ENCODE measurements at places on chromosomes 16 and 17.

DNA sequence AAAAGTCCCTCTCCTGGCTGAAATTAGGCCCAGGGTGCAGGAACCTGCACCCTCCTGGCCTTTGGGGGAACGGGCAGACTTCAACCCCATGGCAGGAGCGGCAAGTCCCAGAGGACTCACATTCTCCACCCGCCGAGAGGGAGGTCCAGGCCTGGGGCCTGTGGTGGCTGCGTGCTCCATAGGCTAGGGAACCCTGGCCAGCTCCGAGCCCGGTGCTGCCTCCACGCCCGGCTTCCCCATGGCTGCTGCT is 130 bp downstream of the CCDC78 start:
- no peak for DNase-seq

- peak; percentile 29 for DNase-seq
Observed at GRCh38 chr16:46972429-46973206, 856 bp downstream of the DNAJA2 start.

GRCh38 chr17:16423226-16423872 is 8.0 kb downstream of the TRPV2 start:
- DNase-seq, result no peak

DNA sequence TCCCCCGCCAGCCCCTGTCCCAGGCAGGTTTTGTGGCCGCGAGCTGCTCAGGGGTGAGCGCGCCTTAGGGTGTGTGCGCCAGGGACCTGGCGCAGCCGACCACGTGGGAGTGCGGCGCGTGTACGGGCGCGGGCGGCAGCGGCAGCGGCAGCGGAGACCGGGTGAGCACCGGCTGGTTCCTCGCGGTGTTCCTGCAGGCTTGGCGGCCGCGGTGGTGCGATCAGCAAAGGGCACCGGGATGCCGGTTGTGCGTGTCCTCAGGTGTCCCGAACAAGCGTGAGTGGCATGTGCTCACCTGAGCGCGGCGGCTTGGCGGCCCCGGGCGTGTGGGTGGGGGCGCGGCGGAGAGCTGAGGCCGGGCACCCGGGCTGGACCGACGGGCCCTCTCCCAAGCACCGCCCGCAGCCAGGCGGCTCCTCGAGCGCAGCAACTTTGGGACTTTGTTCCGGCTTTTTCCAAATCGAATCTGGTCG is 381 bp upstream of the HSD11B2 start:
- DNase-seq, result no peak

- DNase-seq, result peak; percentile 62
Observed at GRCh38 chr16:88700636-88701482, 5.3 kb downstream of the RNF166 start.

GRCh38 chr16:15517743-15518377 is 83.5 kb downstream of the BMERB1 start:
- no peak for DNase-seq

GRCh38 chr17:2695243-2695960 is 16.2 kb downstream of the CLUH start:
- DNase-seq, result no peak

DNA sequence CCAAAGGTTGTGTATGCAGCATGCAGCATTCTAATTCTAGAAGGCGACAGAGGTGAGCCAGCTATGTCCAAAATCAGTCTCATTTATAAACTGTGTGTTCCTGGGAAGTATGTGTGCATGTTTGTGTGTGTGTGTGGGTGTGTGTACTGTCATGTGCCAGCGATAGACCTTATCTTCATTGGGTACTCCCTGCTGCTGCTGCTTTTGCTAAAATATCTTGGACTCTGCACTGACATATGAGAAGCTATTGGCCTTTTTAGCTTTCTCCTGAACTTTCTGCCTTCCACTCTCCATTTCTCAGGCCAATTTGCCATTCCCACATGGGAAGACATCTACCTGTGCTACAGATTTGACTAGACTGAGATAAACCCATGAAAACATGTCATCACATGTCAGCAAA is 2.0 kb upstream of the LPO start:
- no peak for DNase-seq

- no peak for DNase-seq
Observed at GRCh38 chr16:47538472-47538871, 77.3 kb downstream of the PHKB start.

GRCh38 chr16:85465328-85466303 is 147.5 kb upstream of the GSE1 start:
- peak; percentile 77 for DNase-seq

- no peak for DNase-seq
Observed at GRCh38 chr17:39754958-39755553, 17.3 kb downstream of the GRB7 start.

GRCh38 chr16:75005697-75006096 is 6.9 kb downstream of the ZNRF1 start:
- DNase-seq, result no peak

GRCh38 chr17:320809-321385 is 31.7 kb downstream of the RPH3AL start:
- no peak for DNase-seq

- peak; percentile 95 for DNase-seq
Observed at GRCh38 chr17:28371245-28372202, at the start of gene SARM1. Gene SARM1, plus strand, starts transcription at chr17:28371694. Its CDS starts 339 bp downstream, at chr17:28372033.

DNA sequence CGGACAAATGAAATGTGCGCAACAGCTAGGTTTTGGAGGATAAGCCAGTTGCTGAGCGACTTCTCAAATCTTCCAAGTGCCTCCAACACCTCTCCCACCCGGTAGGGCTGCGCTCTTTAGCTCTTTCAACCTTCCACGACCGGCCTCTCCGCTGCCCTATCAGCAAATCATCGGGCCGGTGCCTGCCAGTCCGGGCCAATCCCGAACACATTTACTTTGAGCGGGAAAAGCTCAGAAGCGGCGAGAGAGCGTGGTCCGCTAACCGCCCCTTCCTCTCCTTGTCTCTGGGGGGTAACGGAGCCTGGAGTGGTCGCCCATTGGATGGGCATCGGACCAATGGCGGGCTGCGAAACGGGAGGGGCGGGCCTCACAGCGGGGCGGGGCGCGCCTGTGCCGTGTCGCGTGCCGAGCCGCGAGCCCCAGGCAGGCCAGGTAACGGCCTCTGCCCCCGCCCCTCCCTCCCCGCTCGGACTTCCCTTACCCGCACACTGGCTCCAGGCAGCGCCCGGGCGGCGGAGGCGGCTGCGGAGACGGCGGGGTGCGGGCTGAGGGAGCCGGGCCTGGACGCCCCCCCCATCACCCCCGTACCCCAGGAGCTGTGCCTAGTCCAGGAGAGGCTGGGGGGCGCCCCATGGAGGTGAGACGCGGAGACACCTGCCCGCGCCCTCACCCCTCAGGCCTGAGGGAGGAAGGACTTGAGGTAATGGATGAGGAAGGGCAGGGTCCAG is at the start of gene MEIOC:
MEIOC (plus strand) TSS at position 486 of the 728 bp plus-strand sequence; CDS start at position 632, 146 bp downstream.
- DNase-seq, result no peak

GRCh38 chr16:51938861-51939260 is 608.1 kb downstream of the TOX3 start:
- no peak for DNase-seq

DNA sequence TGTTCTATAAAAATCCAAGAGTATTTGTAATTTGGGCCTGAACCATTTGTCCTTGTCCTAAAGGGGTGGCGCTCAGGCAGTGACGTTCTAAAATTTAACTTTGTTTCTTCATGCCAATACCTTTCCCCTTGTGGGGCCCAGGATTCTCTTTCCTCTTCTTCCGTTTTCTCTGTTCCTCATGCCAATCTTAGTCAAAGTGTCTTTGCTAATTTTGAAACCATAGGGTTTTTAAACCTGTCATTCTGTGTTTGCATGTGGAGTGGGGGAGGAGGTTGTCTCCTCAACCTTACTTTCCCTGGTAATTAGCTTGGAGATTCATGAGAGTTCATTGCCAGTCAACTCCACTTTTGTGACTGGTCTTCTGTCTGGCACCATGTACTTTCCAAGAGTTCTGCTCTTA is 337.1 kb downstream of the MAF start:
- DNase-seq, result no peak

DNA sequence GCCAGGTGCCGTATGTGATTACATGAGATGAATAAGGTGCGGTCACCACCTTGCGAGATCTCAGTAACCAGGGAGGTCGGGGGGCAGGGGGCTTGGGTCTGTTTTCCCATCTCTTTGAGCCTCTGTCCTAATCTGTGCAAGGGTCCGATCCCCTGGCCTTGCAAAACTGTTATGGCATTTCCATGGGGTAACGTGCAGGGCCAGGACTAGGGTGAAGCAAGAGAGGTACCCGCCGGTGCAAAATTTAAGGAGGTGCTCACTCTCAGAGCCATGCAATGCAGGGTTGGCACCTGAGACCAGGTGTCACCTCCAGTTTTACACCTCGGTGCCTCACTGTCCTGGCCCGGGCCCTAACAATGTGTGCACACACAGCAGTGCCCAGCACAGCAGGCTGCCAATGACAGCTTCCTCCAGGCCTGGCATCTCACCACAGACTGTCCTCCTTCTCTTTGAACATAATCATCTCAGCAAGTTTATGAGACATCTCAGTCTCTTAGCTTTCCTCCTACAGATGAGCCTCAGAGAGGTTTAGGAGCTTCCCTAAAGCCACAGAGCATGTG is 43.6 kb downstream of the C16orf95 start:
- no peak for DNase-seq

- no peak for DNase-seq
Observed at GRCh38 chr17:4733073-4733531, 1.9 kb downstream of the MED11 start.

DNA sequence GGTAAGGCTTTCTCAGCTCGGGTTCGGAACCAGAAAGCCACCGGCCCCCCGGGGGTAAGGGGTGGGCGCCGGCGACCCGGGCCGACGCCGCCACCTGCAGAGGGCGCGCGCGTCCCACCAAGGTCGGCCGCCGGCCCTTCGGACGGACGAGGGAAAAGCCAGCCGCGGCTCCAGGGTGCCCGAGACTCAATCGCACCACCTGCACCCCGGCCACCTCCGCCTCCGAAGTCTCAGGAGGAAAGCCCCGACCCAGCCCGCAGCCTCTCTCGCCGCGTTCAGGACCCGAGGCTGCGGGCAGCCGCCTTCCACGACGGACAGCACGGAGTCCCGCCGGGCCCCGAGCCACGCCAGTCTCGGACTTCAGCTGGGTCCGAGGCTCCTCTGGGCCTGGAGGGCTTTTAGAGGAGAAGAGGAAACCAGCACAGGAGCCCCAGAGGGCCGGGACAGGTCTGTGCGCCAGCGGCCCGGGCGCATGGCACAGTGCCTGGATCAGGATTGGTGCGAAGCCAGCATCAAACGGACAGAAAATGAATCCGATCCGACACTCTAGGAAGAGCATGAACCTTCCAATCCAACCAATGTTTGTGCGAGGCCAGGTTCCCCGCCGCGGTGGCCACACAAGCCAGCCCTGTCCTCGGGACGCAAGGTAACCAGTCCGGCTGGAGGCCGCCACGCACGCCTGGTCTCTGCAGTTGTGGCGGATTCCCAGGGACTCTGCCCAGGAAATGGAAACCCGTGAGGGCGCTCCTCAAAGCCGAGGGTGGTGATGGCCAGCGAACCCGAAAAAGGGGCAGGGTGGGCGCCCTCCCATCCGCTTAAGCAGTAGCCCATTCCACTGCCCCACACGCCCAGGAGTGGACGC is 6.7 kb downstream of the CBX8 start:
- DNase-seq, result no peak

GRCh38 chr17:39787041-39787440 is 49.3 kb downstream of the GRB7 start:
- DNase-seq, result no peak

GRCh38 chr17:55577687-55578086 is 66.4 kb upstream of the SMIM36 start:
- DNase-seq, result no peak

DNA sequence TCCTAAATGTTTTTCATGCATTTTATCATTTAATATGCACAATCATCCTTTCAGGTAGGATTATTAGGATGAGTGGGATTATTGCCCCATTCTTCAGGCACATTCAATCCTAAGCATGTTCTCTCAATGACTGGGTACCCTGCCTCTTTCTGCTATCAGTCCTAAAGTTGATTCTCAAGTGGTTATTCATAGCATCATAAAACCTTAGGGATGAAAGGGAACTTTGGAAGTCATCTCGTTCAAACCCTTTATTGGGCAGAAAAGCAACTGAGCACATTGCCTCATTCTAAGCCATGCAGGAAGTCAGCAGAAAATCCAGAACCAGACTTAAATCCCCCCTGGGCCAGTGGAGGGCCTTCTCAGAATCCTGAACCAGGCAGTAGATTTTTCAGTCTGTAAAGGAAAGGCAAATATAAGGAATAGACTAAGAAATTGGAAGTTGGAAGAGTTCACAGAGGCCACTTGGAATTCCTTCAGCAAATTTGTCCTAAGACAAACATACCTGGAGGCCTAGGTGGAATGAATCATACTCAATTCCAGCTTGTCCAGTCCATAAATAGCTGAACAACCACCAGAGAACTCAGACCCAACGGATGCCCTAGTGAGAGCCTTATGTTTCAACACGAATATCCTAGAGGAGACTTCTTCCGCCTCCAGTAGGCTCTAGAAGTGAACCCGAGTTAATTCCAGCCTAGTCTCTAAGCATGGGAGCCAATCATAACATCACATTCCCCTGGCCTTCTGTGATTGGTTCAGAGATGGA is 62.7 kb downstream of the IRX6 start:
- DNase-seq, result no peak

DNA sequence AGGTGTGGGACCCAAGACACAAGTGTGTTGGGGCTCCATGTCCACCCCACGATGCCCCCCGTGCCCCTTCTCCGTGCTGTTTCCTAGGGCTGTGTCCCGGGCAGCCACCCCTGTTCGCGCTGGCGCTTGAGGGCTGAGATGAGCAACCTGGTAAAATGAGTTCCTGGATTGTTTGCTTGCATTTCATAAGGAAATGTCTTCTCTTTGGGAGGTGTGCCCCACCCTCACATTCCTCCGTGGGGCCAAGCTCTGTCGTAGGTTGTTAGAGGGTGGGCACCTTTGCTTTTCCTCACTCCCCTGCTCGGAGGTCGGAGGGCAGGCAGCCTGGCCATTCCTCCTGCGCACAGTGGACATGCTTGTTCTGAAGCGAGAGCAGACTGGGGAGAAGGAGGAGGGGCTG is 171.3 kb upstream of the CHMP6 start:
- no peak for DNase-seq

All from uterus (tissue), 4 donors.